Activated T-helper 2 cell treated with anti-CD3 and anti-CD28 coated beads, Interferon-gamma antibody, Interleukin-2, Interleukin-4, amounts not matched to agents 10 μg/mL and 5 μg/mL and 100 μg/mL, durations not matched to agents 14 hours and 24 hours and 36 hours (primary cell): ENCODE measurements at places on chromosomes 3 and 15.

GRCh38 chr3:77446084-77446483, 406.2 kb downstream of the ROBO2 start:
- no peak for DNase-seq

DNA sequence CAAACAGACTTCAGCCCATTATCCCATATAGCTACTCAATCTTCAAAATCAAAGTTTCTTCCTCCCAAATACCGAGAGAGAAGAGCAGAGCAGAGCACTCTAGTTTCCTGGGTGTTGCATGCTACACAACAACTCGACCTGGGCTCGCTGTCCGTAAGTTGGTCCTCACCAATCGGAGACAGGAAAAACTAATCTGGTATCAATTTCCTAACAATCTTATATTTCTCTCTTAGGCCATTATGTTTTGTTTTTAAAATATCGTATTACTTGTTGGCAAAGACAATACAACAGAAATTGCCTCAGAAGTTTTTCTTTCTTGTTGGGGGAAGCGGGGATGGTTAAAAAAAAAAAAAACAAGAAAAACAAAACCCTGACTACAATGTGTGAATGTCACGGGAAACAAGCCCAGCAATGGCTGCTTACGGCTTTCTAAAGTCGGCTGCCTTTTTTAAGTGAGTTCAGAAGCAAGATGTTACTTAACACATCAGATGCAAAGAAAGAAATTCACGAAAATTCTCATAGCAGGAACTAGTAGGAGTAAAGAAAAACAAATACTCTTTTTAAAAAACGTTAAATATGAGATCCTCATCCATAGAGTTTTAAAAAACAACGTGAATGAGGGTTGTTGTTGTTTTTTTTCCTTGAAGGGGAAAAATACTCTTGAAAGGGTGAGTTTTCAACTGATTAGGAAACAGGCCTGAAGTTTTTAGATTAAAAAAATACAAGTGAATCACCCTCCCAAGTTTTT, 1.9 kb downstream of the VGLL4 start:
- DNase-seq = no peak

DNA sequence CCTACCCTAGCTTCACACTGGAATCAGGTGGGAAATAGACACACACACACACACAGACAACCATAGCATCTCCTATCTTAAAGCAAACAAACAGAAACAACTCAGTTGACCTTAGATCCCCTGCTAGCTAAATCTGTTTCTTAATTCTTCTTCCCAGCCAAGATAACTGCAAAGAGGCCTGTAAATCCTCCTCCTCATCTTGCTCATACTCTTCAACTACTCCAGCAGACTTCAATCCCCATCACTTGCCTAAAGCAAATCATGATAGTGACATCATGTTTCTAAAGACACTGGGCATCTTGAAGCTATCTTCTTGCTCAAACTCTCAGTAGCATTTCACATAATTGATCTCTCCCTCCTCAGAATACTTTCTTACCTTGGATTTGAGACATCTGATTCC, 303.0 kb downstream of the RBMS3 start:
- no peak for DNase-seq

GRCh38 chr15:27457766-27458165, 486.8 kb downstream of the GABRG3 start:
- DNase-seq = no peak
